Stimulated activated CD8-positive, alpha-beta memory T cell treated with anti-CD3 and anti-CD28 coated beads, Interleukin-12 subunit alpha, Interleukin-12 subunit beta, amount 100 ng/mL, for 1 hour (primary cell): ENCODE measurements at places on chromosomes 7 and 10.
A peak's percentile ranks its signal among the peaks of the same experiment; 100 is the strongest.

DNA sequence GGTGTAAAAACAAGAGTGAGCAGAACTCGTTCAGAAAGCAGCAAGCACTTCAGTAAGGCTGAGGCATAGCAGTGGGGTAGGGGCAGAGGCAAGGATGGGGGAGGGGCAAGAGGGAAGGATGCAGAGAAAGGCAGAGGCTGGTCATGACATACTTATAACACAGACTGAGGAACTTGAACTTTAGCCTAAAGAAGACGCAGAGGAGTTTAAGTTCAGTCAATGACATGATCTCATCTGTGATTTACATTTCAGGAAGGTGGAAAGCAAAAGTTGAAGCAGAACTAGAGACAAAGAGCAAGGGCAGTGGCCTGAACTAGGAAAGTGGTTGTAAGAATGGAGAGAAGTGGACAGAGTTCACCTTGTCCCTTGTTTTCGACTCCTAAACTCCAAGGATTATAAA lies 15.8 kb downstream of the MACC1 start:
- DNase-seq = no peak

- no peak for DNase-seq
Observed at GRCh38 chr7:82549616-82550285, 106.2 kb upstream of the CACNA2D1 start.

- DNase-seq = no peak
Observed at GRCh38 chr7:83439026-83439425, 209.9 kb downstream of the SEMA3E start.

GRCh38 chr7:151838861-151839381 lies 38.0 kb downstream of the PRKAG2 start:
- peak; percentile 15 for DNase-seq

DNA sequence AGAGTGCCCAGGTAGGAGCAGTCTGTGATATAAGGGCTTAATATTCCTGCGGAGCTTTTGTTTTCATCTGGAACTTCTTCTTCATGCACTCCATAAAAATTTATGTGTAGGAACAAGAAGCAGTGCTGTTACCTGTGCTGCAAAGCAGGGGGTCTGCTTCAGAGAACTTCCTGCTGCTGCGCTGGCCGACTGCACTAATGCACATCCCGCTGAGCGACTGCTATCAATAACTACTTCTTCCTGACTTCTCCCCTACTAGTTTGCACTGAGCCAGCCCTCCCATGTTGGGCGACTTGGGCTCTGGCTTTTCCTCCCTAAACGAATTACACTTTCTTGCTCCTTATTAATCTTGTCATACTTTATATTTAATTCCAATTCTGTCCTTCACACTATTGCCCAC lies 150.3 kb downstream of the NEBL start:
- no peak for DNase-seq

GRCh38 chr7:54856856-54857255 lies 97.8 kb upstream of the SEC61G start:
- DNase-seq = no peak

GRCh38 chr7:11557627-11558026 lies 274.4 kb downstream of the THSD7A start:
- no peak for DNase-seq

GRCh38 chr7:13991791-13992595 lies 2.5 kb upstream of the ETV1 start:
- no peak for DNase-seq

DNA sequence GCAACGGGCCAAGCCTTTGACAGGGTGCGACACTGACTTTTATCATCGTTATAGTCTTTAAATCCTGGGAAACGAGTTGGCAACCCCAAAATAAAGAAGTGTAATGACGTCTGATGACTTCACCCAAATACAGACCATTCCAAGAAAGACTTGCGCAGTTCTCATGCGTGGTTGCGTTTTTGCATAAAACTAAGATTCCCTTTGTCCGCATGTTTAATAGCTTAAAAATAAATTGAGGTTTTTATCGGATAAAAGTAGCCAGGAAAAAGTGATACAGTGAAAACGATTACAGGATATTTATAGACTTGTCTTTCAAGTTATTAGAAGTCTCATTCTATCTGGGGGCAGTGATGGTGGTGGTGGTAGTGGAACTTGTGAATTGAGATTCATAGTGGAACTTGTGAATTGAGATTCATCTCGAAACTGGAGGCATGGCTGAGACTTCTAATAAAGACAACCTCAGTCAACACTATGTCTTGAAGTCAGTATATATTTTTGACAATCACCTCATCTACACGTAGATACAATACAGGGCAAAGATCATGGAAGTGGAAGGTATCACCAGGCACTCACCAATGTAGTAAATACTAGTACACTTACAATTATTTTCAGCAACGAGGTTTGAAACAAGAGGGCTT lies 1.2 kb upstream of the NAMPT start:
- DNase-seq = no peak

- DNase-seq = no peak
Observed at GRCh38 chr10:31129271-31129670, 97.6 kb upstream of the ZNF438 start.

GRCh38 chr10:60937022-60937421 lies 7.0 kb downstream of the RHOBTB1 start:
- no peak for DNase-seq

GRCh38 chr7:71165708-71166107 lies 33.8 kb downstream of the GALNT17 start:
- no peak for DNase-seq

DNA sequence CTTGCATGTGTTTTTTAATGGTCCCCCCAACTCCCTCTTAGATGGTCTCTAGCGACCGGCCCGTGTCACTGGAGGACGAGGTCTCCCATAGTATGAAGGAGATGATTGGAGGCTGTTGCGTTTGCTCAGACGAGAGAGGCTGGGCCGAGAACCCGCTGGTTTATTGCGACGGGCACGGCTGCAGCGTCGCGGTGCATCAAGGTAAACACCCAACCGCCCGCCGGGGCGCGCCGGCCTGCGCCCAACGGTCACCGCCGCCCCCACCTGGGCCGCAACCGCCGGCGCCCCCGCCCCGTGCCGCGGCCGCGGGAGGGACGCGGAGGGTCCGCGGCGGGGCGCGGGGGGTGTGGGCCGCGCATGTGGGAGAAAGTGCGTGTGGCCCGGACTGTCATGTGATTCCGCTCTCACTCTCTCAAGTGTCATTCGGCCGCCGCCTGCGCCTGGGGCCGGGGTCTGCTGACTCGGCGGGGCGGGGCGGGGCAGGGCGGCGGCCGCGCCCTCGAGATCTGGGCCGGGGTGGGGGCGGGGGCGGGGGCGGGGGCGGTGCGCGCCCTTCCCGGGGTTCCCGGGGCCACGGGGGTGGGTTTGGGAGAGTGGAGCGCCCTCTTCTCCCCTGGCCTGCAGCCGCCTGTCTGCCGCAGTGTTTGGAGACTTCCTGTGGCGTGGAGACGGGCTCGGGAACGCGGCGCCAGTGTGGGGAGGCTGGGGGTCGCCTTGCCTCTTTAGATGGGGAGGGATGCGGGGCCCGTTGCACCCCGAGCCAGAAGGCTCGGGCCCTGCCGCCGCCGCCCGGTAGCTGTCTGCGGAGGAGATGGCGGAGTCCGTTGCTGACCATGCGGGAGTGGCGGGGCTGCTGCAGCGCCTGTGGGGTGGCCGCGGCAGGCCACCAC lies 817 bp downstream of the MLLT10 start:
- no peak for DNase-seq

- no peak for DNase-seq
Observed at GRCh38 chr10:51878695-51879094, 179.3 kb upstream of the CSTF2T start.

DNA sequence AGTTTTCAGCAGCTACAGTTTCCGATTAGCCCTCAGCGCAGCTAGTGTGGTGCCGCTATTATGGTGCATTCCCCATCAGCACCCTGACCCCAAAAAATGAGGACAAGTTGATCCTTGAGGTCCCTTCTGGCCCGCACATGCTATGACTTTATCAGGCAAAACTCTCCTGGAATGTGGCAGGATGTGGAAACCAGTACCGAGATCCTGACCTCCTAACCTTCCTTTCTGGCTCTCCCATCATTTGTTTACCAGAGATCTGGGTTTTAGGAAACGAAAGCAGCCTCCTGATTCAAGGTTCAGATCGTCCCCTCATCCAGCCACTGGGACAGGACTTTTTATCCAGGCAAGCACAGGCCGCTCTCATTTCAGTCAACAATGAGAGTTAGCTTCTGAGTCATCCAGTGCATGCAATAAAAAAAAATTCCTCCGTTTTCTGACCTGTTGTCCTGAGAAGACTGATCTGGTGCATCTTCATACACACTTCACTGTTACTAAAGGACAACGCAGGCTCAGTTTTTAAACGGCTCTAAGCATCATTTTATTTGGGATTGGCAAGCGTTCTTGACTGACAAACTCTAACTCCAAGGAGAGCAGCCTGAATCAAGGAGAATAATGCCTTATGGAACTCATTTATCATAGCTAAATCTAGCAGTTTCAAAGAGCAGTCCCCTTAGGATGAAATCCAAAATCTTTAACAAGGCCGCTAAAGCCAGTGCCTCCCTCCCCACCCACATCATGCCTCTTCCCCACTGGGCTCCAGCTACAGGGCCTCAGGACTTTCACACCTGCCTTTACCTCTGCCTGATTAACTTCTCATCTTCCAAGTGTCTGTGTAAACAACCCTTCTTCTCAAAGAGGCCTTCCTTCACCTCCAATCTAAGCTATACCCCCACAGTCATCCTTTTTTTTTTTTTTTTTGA lies 17.1 kb downstream of the PDLIM1 start:
- DNase-seq = no peak

GRCh38 chr7:117112640-117113039 lies 159.3 kb downstream of the ST7 start:
- DNase-seq = no peak

DNA sequence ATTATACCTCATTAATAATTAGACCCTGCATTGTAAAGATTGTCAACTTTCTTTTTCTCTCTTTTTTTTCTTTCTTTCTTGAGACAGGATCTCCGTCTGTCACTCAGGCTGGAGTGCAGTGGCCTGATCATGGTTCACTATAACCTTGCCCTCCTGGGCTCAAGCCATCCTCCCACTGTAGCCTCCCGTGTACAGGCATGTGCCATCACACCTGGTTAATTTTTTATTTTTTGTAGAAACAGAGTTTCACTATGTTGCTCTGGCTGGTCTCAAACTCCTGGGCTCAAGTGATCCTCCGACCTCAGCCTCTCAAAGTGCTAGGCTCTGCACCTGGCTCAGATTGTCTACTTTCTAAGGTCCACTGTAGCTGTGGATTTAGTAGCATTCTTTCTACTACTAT lies 50.7 kb downstream of the MDFIC start:
- DNase-seq = no peak

GRCh38 chr7:16423761-16424160 lies 2.4 kb upstream of the CRPPA start:
- DNase-seq = no peak

GRCh38 chr10:124041675-124042445 lies 51.5 kb downstream of the CHST15 start:
- DNase-seq = no peak

- DNase-seq = no peak
Observed at GRCh38 chr7:154627646-154628290, 375.2 kb downstream of the PAXIP1 start.

DNA sequence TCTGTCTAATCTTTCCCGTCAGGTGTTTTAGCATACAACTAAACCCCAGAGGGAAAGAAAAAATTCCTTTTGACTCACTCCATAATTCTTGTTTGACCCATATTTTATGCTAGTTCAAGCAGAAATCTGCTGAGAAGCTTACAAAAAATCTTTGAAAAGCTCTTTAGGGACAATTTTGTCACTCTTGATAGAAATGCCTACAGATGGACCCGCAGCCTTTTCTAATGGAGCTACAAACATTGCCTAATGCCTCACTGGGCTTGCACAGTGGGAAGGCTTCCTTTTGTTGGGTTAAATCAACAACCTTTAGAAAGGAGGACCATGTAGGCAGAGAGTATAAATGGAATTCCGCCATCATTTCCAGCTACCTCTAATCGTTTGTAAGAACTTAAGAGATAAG lies 344.5 kb downstream of the PCLO start:
- DNase-seq = no peak

- DNase-seq = no peak
Observed at GRCh38 chr7:50352282-50352681, 47.8 kb downstream of the IKZF1 start.

DNA sequence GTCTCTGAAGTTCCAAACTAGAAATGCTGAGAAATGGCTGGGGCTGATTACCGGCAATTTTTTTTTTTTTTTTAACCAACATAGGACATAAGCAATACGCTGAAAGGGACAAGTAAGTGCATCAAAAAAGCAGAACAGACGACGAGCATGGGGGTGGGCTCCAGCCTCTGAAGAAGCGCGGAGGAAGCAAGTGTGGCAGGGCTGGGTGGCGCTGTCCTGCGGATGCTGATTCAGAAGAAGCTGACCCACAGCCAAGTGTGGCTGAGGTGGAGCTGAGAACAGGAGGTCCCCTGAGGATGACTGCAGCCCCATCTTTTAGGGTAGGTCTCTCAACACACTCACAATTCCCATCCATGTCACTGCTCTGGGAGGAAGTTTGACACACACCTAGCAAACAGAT lies 65.6 kb downstream of the CTBP2 start:
- DNase-seq = no peak

- DNase-seq = no peak
Observed at GRCh38 chr7:3880228-3880987, 579.4 kb downstream of the SDK1 start.

GRCh38 chr7:138948403-138948802 lies 32.8 kb downstream of the KIAA1549 start:
- no peak for DNase-seq

GRCh38 chr7:132817949-132818348 lies 241.7 kb upstream of the PLXNA4 start:
- no peak for DNase-seq

DNA sequence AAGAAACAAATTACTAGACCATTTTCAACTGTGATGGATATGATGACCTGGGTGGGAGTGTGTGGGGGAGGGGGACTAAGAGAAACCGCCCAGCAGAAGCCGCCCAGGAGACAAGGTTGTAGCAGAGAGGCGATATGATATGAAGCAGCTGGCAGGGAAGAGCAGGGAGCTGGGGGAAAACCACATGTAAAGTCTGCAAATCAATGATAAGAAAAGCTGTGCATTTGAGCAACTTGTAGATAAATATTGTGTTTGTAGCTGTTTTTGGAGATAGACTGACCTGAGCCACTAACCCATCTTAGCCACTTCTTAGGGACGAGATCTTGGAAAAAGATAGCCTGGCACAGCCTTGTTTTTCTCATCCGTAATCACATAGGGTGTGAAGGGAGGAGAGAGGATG lies 252.6 kb downstream of the SEC23IP start:
- DNase-seq = no peak

DNA sequence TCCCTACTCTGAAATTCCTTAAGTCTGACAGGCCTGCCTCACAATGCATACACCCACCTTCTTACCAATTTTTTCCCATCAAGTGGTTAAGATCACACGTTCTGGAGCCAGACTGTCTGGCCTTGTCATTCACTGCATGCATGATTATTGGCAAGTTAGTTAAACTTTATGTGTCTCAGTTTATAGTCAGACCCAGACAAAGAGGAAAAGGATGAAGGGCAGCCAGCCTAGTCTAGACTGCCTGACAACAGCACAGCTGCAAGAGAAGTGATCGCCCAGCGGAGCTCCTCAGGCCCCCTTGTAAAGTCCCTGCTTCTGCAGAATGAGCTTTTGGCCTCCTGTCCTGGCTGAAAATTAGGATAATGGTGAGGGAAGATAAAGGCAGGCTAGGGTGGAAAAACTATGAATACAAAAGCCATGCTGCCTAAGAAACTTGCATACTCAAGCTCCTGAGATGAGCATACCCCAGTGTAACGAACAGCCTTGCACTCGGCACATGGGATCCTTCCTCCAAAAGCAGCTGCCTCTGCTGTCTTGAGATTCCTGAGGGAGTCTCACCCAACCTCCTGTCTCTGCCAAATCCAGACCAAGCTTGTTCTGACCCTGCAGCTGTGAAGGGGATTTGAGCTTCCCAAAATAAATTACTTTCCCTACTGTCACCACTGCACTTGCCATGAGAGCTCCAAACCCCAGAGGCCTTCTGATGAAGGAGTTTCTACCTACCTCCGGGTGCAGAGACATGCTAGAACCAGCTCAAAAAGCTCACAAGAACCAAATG lies 26.7 kb upstream of the MRLN start:
- no peak for DNase-seq
